ENCODE measurements at places on chromosomes 4 and X. TPM values are rescaled to one million over a fixed set of nuclear protein-coding genes. Genes with fewer than 3 reads are reported as not detected.
A peak's percentile ranks its signal among the peaks of the same experiment; 100 is the strongest.

DNA sequence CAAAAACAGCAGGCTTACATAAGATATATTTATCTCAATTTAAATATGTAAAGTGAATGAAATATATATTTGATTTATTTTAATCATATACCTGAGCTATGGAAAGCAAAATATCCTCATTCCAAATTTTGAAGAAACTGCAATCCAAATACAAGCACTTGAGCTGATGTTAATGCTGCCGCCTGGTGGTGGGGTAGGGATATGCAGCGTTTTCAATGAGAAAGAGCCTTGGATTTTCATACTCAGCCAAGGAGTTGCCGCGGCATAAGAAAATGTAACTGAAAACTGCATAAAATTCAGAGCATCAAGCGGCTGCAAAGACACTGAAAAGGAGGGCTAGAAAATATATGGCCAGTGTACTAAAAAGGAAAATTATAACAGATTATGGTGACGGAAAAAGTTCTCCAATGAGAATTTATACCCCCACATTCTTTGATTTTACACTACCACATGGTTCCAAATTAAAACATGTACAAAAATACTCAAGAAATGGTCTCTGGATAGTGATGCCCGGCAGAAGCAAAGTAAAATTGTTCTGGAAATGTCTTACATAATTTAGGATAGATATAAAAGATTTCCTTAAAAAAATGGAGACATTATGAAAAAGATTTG, 660.3 kb upstream of the PITX2 start:
- no peaks in the 10 kb centered on the region for H3K4me1 ChIP-seq
- H3K4me3 ChIP-seq, result no peak overlapping the region
- H3K27ac ChIP-seq, result no peak overlapping the region
- no peaks in the 10 kb centered on the region for H3K27me3 ChIP-seq
- H3K36me3 ChIP-seq, result no peaks in the 10 kb centered on the region

- no peak overlapping the region for H3K4me3 ChIP-seq
- no peaks in the 10 kb centered on the region for H3K36me3 ChIP-seq
- no peaks in the 10 kb centered on the region for H3K4me1 ChIP-seq
- no peak overlapping the region for H3K27ac ChIP-seq
- H3K27me3 ChIP-seq, result no peaks in the 10 kb centered on the region
- DNase-seq, result no peak
These were observed 51.9 kb downstream of the DLG3 start for GRCh38 chrX:70496491-70496890.

- H3K36me3 ChIP-seq, result no peaks in the 10 kb centered on the region
- H3K4me3 ChIP-seq, result no peak overlapping the region
- H3K4me1 ChIP-seq, result no peaks in the 10 kb centered on the region
- H3K27ac ChIP-seq, result no peak overlapping the region
These were observed 85.4 kb upstream of the GBA3 start for GRCh38 chr4:22607382-22607781.

DNA sequence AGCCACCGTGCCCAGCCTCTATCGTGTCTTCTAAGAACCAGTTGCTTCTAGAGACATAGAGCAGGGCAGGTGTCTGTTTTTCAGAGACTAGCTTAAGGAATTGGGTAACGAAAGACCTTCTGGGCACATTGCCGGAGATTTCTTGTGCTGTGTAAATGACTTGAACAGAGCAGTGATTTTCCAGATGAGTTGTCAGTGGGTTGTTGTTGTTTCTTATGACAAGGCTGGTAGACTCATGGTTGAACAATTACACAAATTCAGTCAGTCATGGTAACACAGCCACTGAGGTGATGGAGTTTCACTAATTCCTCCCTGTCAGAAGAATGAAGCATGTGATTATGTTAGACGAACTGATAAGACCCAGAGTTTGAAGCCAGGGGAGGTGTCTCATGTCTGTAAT, 20.5 kb upstream of the DDX3X start:
- H3K4me3 ChIP-seq, result no peak overlapping the region
- no peak overlapping the region for H3K27ac ChIP-seq
- no peaks in the 10 kb centered on the region for H3K27me3 ChIP-seq
- H3K36me3 ChIP-seq, result no peaks in the 10 kb centered on the region
- DNase-seq, result no peak
- H3K4me1 ChIP-seq, result no peaks in the 10 kb centered on the region

DNA sequence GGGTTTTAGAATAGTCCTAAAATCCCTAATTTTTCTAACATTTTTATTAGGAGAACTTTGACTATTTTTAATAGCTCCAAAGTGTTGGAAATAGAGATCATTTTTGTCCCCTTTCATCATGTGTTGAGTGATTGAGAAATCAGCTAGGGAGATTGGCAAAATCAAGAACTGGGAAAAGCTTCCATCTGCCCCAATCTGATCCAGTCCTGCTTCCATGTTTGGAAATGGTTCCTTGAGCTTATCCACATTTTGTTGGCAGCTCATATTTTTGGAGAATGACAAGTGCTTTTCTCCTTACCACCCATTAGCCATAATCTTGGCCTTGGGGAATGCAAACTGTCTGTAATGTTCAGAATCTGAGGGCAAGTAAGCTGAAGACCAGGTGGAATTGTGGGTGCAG, 73.9 kb downstream of the SYNPO2 start:
- H3K27ac ChIP-seq, result no peak overlapping the region
- H3K4me1 ChIP-seq, result no peaks in the 10 kb centered on the region
- no peaks in the 10 kb centered on the region for H3K36me3 ChIP-seq
- no peak for DNase-seq

DNA sequence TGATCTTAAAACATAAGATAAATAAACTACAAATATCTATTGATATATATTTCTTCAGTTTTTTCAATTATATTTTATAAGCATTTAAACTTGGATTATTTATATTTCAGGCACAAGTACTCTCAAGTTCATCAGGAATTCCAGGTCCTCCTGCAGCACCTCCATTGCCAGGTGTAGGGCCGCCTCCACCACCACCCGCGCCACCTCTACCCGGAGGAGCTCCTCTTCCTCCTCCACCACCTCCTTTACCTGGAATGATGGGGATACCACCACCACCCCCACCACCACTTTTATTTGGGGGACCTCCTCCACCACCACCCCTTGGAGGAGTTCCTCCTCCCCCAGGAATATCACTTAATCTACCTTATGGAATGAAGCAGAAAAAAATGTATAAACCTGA, 74.0 kb downstream of the RPA4 start:
- H3K4me1 ChIP-seq, result no peaks in the 10 kb centered on the region
- H3K36me3 ChIP-seq, result no peaks in the 10 kb centered on the region
- no peak overlapping the region for H3K27ac ChIP-seq
- H3K4me3 ChIP-seq, result no peak overlapping the region

DNA sequence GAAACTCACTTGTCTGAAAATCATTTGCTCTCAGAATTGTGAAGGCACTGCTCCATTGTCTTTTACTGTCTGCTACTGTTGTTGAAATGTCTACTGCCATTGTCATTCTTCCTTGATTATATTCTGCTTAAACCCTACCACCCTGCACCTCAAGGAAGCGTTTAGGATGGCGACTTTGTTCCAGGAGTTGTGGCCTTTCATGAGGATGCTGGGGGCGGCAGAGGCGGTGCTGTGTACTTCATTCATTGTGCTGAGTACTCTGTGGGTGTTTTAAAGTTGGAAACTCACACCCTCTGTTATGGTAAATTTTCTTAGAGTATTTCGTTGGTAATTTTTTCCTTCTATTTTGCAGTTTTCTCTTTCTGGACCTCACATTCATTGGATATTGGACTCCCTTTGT, 258.9 kb downstream of the TENM3 start:
- DNase-seq, result no peak
- no peak overlapping the region for H3K4me3 ChIP-seq
- no peaks in the 10 kb centered on the region for H3K36me3 ChIP-seq
- H3K27me3 ChIP-seq, result no peaks in the 10 kb centered on the region
- no peak overlapping the region for H3K27ac ChIP-seq

GRCh38 chrX:71111921-71112431, 599 bp upstream of the IL2RG start:
- peaks cover 4% of the 10 kb centered on the region for H3K27me3 ChIP-seq
- no peak for DNase-seq
- H3K4me1 ChIP-seq, result no peaks in the 10 kb centered on the region
- no peaks in the 10 kb centered on the region for H3K36me3 ChIP-seq

GRCh38 chrX:136219893-136220292, 31.3 kb downstream of the MAP7D3 start:
- no peak overlapping the region for H3K27ac ChIP-seq
- DNase-seq, result no peak
- no peaks in the 10 kb centered on the region for H3K27me3 ChIP-seq
- peaks cover 17% of the 10 kb centered on the region for H3K4me1 ChIP-seq
- H3K36me3 ChIP-seq, result peaks cover 8% of the 10 kb centered on the region

DNA sequence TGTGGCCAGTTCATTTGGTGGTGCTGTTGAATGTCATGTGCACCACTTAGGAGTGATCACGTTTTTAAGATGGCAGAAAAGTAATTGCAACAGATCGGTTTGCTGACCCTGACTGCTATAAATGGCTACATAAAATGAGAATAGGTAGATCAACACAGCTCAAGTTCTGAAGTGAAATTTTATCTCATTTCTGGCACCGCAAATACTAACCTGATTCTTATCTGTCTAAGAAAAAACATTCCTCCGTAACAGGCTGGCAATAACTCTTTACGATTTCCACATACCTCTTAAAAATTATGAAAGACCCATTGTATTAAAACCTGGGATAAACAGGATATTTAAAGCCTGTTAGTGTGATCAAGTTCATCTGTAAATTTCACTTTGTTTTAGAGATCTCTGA, 387.5 kb downstream of the PDGFC start:
- H3K27ac ChIP-seq, result no peak overlapping the region
- H3K4me3 ChIP-seq, result no peak overlapping the region
- no peaks in the 10 kb centered on the region for H3K27me3 ChIP-seq
- no peaks in the 10 kb centered on the region for H3K36me3 ChIP-seq
- peaks cover 9% of the 10 kb centered on the region for H3K4me1 ChIP-seq
- DNase-seq, result peak; percentile 23

GRCh38 chr4:30840571-30840970, 120.4 kb downstream of the PCDH7 start:
- H3K36me3 ChIP-seq, result no peaks in the 10 kb centered on the region
- H3K4me1 ChIP-seq, result no peaks in the 10 kb centered on the region
- no peaks in the 10 kb centered on the region for H3K27me3 ChIP-seq
- no peak overlapping the region for H3K4me3 ChIP-seq

DNA sequence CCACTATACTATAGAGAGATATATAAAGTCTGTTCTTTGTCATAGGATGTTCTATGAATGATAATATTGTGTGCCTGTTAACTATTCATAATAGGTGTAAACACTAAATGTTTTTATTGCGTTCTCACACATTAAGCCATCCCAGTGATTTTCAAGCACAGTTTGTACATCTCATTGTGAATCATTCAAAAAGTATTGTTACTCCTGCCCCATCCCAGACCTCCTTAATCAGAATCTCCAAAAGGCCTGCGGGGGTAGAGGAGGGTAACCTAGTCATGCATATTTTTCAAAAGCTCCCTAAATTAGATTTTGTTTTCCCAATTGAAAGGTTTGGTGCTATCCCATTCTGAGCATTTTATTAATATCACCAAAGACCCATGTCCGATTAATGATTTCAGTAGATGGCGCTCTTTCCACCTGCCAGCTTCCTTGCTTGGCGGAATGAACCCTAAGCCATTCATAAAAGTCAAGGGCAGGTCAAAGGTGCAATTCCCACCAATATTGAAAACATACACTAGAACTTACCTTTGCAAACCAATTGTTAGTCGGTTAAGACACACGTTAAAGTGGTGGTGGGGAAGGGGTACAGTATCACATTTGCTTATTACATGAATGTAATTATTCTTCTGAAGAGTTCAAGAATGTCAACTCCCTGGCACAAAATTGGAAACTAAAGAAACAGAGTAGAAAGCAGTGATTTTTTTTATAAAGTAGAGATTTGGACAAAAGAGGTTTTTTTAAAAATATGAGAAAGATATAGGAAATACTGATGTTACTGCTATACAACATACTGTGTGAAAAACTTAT, 5.8 kb upstream of the TET2 start:
- H3K27me3 ChIP-seq, result no peaks in the 10 kb centered on the region
- no peaks in the 10 kb centered on the region for H3K36me3 ChIP-seq
- peaks cover 4% of the 10 kb centered on the region for H3K4me1 ChIP-seq
- H3K4me3 ChIP-seq, result no peak overlapping the region
- DNase-seq, result peak; percentile 50

DNA sequence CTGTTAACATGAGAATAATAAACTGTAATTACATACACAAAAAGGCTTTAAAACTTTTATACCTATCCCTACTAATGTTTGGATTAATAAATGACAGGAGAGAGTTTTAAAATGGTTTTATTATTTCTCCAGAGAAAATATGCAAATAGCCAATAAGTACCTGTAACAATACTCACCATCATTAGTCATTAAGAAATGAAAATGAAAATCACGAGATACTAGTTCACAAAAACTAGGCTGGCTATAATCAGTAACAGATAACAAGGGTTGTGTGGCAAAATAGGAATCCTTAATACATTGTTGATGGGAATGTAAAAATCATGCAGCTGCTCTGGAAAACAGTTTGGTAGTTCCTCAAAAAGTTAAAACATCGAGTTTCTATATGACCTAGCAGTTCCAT, 25.2 kb upstream of the AP1AR start:
- H3K4me1 ChIP-seq, result no peaks in the 10 kb centered on the region
- no peak overlapping the region for H3K4me3 ChIP-seq
- no peak overlapping the region for H3K27ac ChIP-seq
- DNase-seq, result no peak

GRCh38 chr4:54513204-54513603, 144.6 kb upstream of the KIT start:
- H3K27ac ChIP-seq, result no peak overlapping the region
- no peak for DNase-seq
- no peaks in the 10 kb centered on the region for H3K36me3 ChIP-seq
- H3K4me3 ChIP-seq, result no peak overlapping the region
- H3K27me3 ChIP-seq, result no peaks in the 10 kb centered on the region
- no peaks in the 10 kb centered on the region for H3K4me1 ChIP-seq

GRCh38 chrX:57902633-57903032, 7.6 kb downstream of the ZXDA start:
- H3K36me3 ChIP-seq, result no peaks in the 10 kb centered on the region
- H3K4me1 ChIP-seq, result peaks cover 40% of the 10 kb centered on the region
- DNase-seq, result no peak
- no peaks in the 10 kb centered on the region for H3K27me3 ChIP-seq
- no peak overlapping the region for H3K27ac ChIP-seq

DNA sequence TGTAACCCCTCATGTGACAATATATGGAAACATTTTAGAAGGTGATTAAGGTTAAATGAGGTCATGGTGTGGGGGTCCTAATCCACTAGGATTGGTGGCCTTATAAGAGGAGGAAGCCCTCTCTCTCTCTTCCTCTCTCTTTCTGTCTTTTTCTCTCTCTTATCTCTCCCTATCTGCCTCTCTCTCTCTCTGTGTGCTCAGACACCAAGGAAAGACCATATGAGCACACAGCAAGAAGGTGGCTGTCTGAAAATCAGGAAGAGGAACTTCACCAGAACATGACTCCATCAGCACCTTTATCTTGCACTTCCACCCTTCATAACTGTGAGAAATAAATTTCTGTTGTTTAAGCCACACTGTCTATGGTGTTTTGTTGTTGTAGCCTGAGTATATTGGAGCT, 1472.2 kb downstream of the PCDH7 start:
- H3K27ac ChIP-seq, result no peak overlapping the region
- no peak for DNase-seq
- no peaks in the 10 kb centered on the region for H3K27me3 ChIP-seq
- no peaks in the 10 kb centered on the region for H3K4me1 ChIP-seq
- H3K4me3 ChIP-seq, result no peak overlapping the region

ADH7 gene
- not detected for total RNA-seq

CD38 gene
- not detected for total RNA-seq

C4orf36 gene
- not detected for total RNA-seq

STATH gene
- not detected for total RNA-seq

MAMLD1 gene
- 5.7 TPM for total RNA-seq

NR0B1 gene
- total RNA-seq, result not detected

COL25A1 gene
- total RNA-seq, result 3.5 TPM

Data from endothelial cell of umbilical vein (primary cell).